Central memory CD4-positive, alpha-beta T cell (primary cell): ENCODE measurements at places on chromosomes 16 and 17.

- no peak for DNase-seq
These were observed 89.9 kb upstream of the DNAH17 start for GRCh38 chr17:78667091-78667490.

DNA sequence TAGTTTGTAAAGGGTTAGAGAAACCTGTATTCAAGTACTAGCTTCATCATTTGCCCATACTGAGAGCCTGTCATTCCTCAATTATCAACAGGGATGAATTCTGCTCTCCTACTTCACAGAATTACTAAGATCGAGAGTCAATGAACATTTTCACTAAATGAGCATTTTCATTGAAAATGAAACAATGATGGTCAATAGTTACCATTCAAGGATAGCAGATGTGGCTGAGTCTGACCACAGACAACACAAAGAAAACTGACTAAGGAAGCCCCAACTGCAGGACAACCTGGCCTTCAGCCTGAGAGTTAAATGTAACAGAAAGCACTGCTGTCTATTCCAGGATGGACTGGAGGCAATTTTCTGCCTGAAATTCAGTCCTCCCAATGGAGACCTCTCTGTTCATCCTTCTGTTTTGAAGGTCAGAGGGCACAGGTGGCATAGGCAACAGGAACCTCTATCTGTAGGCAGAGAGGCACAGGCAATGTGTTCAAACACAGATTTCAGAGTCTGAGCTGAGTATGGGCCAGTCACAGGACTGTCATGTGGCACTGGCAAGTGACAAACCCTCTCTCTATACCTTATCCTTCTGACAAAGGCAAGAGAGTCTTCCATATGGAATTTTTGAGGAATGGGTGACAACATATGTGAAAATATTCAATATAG is 19.5 kb downstream of the TRAF4 start:
- no peak for DNase-seq

DNA sequence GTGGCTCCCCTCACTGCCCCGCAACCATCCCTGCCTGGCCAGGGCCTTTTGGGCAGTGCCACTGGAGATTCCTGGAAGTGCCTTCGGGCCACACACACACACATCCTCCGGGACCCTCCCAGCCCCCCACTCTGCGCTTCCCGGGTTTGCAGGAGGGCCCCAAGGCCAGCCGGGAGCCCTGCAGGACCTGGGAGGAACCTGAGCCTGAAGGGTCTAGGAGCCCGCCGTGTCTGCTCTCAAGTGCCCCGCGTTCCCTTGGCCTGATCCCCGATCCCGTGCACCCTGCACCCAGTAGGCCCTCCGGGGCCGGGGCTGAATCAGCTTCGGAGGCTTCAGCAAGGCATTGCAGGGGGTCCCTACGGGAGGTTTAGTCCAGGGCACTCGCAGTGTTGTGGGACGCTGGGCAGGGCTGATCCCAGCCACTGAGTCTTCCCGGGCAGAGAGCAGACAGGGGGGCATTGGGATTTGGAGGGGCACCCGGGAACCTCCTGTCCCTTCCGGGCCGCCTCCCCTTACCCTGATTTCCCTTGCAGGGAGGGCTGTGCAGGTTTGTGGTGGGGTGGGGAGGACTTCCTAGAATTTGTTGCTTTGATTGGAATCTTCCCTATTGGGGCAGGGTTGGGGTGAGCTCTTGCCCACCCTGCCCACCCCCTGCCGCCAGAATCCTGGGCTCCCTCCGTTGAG is 36.9 kb downstream of the TMEM235 start:
- no peak for DNase-seq

- DNase-seq: no peak
These were observed 67.2 kb upstream of the WSB1 start for GRCh38 chr17:27226611-27227230.

GRCh38 chr17:38456031-38456815 is 28.0 kb downstream of the ARHGAP23 start:
- no peak for DNase-seq

- DNase-seq: no peak
These were observed 37.3 kb upstream of the ANKFY1 start for GRCh38 chr17:4301066-4301465.

DNA sequence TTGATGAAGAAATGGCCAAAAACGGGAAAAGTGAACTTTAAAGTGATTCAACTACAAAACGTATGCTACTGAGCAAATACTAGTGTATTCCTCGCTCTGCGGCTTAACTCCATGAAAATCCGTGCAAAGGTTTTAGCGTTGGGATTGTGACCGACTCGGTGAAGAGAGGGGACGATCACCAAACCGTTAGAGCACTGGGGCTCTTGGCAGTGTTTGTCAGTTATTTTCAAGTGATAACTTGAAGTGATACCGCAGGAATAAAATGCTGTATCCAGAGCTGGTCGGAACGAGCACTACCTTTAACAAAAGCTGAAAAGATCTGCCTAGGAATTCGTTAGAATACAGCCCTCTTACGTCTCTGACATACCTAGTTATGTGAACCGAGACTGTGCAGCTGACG is 773 bp upstream of the PPM1D start:
- no peak for DNase-seq

DNA sequence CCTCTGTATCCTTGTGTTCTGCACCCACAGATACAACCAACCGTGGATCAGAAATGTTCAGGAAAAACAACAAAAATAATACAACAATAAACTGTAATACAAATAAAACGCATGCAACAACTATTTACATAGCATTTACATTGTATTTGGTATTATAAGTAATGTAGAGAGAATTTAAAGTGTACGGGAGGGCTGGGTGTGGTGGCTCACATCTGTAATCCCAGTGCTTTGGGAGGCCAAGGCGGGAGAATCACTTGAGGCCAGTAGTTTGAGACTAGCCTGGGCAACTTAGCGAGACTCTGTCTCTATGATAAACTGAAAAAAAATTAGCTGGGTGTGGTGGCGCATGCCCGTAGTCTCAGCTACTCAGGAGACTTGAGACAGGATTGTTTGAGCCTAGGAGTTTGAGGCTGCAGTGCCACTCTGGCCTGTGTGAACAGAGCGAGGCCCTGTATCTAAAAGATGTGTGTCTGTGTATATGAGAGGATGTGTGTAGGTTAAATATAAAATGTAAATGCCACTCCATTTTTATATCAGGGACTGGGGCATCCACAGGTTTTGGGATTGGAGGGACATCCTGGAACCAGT is 13.3 kb downstream of the SEC14L1 start:
- no peak for DNase-seq
